ENCODE measurements at places on chromosomes 3 and 15.

DNA sequence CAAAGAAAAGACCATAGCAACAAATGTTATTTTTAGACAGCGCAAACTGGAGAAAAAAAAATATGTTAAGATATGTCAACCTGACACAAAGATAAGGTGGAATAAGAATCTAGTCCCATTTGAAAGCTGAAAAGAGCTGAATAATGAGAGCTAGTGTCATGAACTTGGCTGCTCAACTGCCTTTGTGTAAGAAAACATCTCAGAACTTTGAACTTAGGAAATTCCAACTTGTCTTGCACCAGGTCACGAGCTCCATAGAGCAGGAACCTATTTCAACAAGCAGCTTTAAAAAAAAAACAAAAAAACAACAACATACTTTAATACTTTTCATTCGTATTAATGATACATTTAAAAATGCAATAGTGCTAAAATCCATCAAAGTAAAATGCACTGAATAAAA is 79.5 kb downstream of the ZNF280D start:
- no peak for DNase-seq

- no peak for DNase-seq
Measured at GRCh38 chr3:143567823-143568222, 280.4 kb downstream of the SLC9A9 start.

DNA sequence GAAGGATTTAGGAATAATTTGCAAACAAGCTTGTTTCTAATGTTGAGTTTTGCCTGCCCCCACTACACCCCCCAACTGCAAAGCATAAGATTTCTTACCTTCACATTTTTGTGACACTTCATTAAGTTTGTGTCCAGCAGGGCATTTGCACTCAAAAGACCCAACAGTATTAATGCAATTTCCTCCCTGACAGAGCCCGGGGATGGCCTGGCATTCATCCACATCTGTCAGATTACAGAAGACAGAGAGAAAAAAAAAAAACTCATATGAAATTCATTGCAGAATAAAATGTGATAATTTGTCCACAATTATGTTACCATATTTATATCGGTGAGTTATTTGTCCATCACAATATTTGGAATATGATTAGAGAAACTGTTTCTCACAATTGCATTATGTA is 111.5 kb downstream of the FBN1 start:
- no peak for DNase-seq

GRCh38 chr15:89208256-89208655 is 13.1 kb downstream of the RLBP1 start:
- no peak for DNase-seq

DNA sequence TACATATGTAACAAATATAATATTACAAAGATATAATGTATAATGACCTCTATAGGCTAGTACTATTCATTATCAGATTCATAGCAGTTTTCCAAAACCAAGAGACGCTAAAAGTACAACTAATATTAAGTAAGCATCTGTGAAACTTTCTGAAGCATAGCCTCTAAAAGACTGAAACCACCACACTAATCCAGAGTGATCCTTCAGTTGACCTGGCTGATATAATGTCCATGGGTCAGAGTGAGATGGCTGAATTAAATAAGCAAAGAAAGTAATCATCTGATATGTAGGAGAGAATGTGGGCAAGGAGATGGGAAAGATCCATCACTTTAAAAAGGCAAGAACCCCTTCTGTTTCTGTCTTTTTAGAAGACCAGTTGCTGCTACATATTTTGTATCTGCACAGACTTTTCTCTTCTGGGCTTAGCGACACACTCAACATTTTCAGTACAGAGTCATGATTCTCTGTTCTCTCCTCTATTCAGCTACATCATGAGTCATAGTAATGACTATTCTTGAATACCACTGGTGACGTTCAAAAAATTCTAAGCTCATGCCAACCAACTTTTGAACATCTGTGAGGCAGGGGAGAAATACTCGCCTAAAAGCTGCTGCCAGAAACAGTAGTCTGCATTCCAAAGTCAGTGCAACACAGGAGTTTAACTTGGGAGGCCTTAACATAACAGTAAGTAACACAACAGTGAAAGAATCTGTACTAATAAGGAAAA is 149.6 kb downstream of the MAGI1 start:
- DNase-seq = no peak

DNA sequence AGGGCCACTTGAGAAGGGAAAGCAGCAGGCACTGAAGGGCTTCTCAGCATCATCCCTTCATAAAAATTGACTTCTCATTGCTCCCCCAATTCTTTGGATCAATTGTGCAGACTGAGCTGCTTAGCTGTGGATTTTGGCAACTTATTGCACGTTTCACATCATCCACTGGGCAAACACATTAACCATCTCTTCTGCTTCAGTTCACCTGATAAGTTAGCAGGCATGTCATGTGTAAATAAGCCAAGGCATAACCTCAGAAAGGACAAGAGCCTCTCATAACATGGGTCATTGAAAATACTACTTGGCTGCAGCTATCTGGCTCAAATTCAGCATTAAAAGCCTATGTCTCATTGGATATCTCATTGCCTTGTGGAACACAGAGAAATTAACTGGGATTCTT is 366.5 kb downstream of the LRRC3B start:
- DNase-seq = no peak

- DNase-seq = no peak
Measured at GRCh38 chr3:122415104-122415744, 638 bp downstream of the WDR5B start.

DNA sequence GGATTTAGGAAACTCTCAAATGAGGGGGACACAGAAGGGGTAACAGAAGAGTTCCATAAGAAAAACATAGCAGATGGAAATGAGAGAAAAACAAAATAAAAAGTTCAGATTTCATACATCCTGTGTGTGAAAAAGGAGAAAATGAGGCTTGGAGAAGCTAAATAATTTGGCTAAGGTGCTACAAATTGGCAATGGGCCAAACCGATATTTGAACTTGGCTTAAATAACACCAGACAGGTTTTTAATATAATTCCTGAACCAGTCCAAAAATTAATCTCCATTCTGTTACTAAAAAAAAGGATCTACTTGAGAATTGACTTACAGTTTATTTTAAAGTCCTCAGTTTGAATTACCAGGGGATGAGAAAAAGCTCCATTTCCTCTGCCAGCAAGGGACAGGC is 342.9 kb upstream of the DPH6 start:
- DNase-seq = no peak

DNA sequence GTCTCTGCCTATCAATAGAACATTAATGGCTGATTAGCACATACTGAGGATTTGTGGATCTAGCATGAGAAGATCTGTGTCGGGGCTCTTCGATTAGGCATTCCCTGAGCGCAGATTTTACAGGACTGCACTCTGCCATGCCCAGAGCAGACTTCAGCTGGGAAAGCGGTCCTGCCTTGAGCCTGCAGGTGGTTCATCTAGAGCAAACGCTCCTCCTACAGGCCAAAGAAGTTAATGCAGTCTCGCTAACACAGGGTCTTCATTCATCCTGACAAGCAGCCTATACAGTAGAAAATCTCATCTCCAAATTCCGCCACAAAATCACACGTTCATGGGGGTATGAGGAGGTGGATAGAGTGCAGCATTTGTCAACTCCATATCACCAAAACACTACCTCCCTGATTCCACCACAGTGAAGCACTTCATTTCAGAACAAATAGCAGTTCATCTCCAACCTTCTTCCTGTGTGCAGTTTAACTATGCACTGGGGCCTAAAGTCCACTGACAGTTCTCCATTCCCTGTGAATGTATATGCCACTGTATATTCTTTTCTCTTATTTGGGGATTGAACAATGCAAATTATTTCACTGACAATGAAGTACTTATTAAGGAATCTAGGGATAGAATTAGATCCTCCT is 405.8 kb downstream of the IGSF11 start:
- no peak for DNase-seq

DNA sequence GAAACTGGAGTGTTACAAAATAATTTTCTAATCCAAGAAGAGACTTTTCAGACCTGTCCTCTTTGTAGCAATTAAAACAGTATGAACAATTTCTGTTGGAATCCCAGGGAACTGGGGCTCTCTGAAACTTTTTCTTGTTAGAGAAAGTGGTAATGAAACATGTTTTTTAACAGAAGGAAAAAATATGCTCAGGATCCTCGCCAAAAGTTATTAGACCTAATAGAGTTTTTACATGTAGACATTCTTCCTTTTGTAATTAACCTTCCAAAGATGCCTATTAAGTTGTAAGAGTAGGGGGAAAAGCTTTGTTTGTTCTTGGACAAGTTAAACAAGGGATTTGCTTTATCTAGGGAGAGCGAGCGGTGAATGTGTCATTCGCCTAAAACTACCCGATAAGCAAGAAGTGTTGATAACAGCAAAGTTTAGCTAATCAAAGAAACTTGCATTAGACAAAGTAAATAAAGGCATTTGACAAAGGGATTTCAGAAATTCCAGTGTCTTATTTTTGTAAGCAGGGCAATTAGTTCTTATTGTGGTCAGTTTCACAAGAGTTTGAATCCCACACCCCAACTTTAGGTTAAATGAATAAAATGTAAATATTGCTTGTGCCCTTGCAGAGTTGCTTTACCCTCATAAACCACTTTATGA is 2.3 kb downstream of the RARB start:
- DNase-seq = no peak

- no peak for DNase-seq
Measured at GRCh38 chr3:188801393-188801792, 370.4 kb upstream of the TPRG1 start.

- no peak for DNase-seq
Measured at GRCh38 chr15:41856716-41857115, 18.1 kb downstream of the PLA2G4B start.

GRCh38 chr3:85706130-85706529 is 747.3 kb downstream of the CADM2 start:
- DNase-seq = no peak

GRCh38 chr3:72343078-72343477 is 505.2 kb downstream of the SHQ1 start:
- DNase-seq = no peak

DNA sequence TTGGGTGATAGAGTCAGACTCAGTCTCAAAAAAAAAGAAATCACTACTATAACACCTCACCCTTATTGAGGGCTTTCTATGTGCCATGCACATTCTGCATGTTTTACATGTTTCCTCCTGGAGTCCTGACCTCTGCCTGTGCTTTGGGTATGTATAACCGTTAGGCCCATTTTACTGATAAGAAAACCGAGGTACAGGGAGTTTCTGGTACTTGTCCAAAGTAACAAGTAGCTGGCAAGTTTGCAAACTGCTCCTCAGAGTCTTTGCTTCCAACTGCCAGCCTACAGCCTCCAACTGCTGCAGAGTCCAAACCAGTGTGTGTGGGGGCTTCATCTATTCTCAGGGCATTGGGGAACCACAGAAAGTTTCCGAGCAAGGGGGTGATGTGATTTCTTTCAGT is 3.7 kb upstream of the GNAI2 start:
- no peak for DNase-seq

DNA sequence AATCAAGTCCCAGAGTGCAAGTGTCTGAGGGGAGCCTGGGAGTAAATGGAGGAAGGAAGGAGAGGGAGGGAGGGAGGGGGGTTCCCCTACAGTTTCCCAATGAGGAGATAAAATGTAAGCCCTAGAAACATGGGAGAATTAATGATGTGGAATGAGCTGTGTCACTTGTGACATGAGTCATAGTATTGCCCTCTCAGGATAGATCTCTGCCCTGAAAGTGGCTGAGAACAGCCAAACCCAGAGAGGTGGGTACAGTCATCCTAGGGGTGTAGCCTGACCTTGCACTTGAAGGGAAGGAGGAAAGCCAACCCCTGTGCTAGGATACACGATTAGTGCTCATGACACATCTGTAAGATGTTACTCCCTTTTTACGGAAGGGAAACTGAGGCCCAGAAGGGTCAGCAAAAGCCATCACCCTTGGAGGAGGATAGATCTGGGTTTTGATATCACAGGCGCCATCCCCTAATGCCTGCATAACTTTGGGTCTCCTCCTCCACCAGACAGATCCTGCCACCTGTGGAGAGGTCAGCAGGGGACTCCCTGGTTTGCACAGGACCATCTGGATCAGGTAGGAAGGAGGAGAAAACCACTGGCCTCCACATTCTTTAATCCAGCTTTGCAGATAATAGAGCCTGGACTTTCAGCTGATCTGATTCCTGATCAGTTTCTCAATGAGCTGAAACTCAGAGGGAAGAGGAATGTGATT is 23.1 kb upstream of the USP3 start:
- DNase-seq = no peak

GRCh38 chr3:19149368-19149767 is 1.1 kb downstream of the KCNH8 start:
- no peak for DNase-seq

DNA sequence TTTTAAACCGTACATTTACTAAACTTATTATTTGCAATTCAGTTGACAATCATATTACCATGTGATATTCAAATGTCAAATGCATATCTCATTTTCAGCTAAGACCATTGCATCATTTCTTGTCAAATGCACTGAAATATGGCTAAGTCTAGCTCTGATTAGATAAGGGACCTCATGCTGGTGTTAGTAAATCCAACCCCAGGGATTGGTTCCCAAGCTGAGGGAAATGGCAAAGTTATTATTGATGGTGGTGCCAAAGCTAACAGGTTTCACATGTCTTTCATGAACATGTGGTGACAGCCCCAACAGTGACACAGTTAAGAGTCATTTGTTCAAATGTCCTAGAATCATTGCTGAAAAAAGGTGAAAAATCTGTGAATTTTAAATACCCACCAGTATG is 641.1 kb downstream of the MECOM start:
- DNase-seq = no peak

DNA sequence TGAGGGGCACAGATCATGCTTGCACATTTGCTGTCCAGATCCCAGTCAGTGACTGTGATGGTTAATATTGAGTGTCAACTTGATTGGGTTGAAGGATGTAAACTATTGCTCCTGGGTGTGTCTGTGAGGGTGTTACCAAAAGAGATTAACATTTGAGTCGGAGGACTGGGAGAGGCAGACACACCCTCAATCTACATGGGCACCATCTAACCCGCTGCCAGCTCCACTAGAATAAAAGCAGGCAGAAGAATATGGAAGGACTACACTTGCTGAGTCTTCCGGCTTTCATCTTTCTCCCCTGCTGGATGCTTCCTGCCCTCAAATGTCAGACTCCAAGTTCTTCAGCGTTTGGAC is 5.1 kb downstream of the GP9 start:
- no peak for DNase-seq

GRCh38 chr3:32373844-32374243 is 17.8 kb upstream of the CMTM7 start:
- DNase-seq = no peak

DNA sequence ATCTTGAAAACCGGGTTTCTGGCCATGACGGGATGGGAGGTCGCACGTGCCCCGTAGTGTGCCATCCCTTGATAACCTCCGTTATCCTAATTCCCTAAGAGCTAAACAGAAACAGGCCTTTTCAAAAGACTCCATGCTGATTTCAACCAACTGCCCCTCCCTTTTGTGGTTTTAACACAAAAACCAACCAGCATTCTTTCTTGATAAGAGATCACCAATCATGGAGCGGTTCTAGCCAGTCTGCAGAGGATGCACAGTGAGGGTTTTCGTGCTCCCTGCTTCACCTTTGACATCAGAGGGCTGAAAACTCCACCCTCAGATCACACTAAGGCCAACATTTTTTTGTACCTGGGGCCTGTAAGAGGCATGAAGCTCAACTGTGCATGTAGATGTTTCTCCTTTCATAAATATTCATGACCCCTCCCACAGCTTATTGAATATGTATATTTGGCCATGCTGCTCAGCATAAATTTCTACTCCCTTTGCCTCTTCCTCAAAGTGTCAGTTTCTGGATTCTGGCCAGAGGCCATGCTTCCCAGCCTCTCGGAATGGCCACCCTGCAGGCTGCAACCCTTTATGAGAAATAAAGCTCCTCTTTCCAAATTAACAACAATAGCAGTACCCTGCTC is 41.3 kb downstream of the FAM3D start:
- DNase-seq = no peak

GRCh38 chr3:185595526-185595925 is 9.4 kb downstream of the SENP2 start:
- DNase-seq = no peak
